ENCODE measurements at places on chromosomes 6 and 20.

DNA sequence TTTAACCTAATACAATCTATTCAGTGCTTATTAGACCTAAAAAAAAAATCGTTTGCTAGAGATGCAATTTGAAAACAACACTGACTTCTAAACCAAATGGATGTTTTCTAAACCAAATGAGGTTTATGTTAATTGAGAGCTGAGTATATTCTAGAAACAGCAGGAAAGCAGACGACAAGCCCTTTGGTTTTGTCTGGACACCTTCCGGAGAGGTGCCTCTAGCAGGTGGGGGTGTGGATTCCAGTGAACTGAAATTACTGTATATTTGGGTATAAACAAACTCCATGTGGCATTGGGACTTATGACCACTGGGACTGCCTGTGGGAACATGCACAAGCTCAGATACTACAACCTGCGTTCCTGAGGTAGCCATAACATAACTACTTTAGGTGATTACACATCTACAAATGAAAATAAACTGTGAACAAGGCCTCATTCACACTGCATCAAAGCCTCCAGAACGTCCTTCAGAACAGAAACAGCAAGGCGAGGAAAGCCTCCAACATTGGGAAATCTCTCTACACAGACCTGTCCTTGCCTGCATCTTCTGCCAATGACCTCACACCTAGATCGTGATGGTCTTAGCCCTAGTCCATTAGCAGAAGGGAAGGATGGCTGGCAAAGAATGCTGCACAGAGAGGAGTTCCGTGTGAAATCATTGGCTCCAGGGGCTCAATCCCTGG, 206.8 kb upstream of the FOXQ1 start:
- DNase-seq: no peak

DNA sequence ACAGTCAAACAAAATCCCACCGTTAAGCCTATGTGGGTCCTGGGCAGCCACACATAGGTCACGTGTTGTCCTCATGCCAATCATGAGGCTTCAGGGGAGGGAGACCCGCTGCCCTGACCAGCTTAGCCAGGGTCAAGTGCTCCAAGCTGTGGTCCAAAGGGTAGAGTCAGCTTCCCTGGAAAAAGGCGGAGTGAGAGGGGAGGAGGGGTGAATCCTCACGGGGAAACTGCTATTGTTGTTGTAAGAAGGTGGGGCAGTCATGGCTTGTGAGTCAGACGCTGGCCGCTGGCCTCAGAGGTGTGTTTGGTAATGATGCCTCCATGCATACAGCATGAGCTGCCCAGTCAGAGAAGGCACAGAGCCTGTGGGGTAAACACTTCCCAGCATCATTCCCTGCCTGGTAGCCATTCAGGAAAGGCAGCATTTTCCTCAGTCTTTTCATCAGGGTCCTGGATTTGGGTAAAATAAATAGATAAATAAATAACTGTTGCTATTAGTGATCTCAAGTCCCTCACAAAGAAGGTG, 8.7 kb downstream of the CST3 start:
- no peak for DNase-seq

- no peak for DNase-seq
Observed at GRCh38 chr20:56927127-56927526, 298.0 kb downstream of the TFAP2C start.

DNA sequence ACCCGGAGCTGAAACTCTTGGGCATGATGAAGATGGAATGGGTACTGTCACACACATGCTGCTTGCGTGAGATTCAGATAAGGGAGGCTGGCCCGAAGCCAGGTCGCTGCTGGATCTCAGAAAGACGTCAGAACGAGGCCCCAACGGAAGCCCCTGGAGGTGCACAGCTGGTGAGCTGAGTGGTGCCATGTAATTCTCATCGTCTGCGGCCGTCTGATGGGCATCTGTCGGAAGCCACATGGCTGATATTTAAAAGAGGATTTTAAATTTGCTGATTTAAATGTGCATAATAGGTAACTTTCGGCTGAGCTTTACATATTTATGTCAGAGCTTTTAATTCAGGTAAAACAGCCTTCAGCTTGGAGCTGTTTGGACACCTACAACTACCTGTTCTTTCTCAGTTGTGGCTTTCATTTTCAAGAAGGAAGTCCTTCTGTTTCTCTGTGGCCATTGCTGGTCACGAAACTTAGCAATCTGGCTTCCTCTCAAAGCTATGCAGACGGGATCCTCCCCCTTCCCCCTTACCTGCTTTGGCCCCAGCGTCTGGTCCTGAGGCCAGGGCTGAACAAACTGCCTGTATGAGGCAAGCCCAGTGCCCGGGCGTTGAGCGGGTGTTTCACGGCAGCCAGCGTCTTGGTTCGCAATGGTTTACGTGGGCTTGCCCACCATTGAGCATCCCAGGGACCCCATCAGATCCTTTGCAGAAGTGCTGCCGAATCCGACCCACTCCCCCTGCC, 9.2 kb downstream of the SLCO4A1 start:
- peak; percentile 68 for DNase-seq

- DNase-seq: no peak
Observed at GRCh38 chr6:157774153-157775135, 48.6 kb upstream of the SNX9 start.

DNA sequence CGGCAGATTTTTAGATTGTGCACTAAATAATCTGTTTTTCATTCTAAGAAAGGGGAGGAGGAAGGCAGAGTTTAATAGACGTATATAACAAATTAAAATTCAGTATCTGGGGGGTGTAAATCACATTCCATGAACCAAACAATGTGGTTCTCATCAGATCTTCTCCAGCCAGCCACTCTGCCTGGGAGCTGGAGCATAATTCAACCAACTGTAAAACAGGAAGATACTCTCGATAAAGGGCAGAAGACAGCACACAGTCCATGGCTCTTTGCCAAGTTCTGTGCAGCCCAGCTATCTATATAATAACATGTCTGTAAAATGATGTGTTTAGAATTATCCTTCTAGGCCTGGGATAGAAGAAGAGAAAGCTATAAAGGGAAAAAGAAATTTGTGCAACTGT, 289.9 kb upstream of the ZFP64 start:
- no peak for DNase-seq

- DNase-seq: no peak
Observed at GRCh38 chr20:24962510-24962909, 13.4 kb downstream of the CST7 start.

GRCh38 chr6:8944548-8944947, 509.2 kb upstream of the SLC35B3 start:
- DNase-seq: no peak

- no peak for DNase-seq
Observed at GRCh38 chr6:140434761-140435160, 1060.3 kb upstream of the CITED2 start.

DNA sequence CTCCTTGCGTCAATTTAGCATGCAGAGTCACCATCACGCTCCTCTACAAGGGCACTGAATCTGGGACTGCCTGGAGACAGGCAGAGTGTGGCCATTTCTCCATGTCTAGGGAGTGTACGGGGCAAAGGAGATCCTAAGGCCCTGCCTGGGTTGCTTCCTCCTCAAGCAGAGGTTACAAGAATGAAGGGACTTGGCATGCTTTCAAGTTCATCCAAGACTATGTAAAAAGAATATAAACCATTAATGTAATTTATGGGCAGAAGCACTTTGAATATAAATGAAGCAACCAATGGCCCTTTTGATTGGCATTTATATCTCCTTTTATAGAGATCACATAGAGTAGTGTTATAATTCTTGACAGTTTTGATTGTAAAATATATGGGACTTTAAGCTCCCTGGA, 137.5 kb downstream of the BTBD3 start:
- DNase-seq: no peak

DNA sequence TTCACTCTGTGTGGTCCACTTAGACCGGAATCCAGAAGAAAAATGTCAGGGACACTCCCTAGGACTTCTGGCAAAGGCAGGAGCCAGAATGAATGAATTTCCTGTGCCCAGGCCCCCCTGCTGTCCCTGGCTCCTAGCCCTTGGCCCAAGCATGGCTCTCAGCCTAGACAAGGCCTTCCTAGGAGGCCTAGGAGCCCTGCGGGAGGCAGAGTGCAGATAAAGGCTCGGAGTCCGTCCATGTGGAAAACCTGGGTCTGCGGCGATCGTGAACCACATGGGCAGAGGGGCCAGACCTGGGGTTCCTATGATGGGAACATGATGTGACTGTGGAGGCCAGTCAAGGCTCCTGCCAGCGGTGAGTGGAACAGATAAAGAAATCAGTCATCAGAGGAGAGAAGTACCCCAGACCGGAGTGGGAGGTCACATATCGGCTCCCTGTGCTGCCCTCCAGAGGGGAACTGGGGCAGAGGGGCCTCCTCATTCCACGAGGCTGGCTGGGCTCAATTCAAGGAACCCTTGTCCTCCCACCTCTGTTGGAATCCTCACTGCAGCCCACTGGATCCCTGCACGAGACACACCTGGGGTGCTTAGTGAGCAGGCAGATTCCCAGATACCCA, 5.9 kb upstream of the VSTM2L start:
- DNase-seq: no peak

GRCh38 chr20:54219751-54220426, 12.0 kb downstream of the PFDN4 start:
- no peak for DNase-seq

- DNase-seq: no peak
Observed at GRCh38 chr6:147287869-147288271, 83.7 kb downstream of the STXBP5 start.

DNA sequence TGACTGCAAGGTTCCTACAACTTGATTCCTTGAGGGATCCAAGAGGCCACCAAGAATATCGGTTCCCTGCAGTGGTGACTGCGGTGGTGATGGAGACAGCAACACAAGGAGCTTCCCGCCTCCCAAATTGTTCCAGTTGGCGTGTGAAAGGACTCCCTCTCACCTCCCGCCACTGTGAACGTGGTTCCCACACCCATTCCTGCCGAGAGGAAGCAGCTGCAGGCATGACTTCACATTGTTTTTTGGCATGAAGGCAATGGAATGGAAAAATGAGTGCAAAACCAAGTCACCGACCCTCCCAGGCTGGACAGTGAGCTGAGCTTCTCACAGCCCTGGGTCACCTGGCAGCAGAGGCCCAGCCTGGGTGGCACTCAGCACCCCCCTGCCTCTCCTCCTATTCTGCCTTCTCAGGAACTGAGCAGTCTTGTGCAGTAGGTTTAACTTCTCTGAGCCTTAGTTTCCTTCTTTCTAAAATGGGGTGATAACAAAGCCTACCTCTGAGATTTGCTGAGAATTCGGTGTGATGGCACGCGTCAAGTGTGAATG, 75.0 kb downstream of the CNKSR3 start:
- no peak for DNase-seq

GRCh38 chr20:41038878-41039404, 10.3 kb downstream of the TOP1 start:
- DNase-seq: no peak

DNA sequence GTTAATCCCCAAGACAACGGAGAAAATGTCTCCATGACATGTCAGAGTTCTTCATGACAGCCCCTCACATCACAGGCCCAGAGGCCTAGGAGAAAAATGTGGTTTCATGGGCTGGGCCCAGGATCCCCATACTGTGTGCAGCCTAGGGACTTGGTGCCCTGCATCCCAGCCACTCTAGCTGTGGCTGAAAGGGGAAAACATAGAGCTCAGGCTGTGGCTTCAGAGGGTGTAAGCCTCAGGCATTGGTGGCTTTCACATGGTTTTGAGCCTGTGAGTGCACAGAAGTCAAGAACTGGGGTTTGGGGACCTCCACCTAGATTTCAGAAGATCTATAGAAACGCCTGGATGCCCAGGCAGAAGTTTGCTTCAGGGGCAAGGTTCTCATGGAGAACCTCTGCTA, 122.8 kb downstream of the FHL5 start:
- no peak for DNase-seq

DNA sequence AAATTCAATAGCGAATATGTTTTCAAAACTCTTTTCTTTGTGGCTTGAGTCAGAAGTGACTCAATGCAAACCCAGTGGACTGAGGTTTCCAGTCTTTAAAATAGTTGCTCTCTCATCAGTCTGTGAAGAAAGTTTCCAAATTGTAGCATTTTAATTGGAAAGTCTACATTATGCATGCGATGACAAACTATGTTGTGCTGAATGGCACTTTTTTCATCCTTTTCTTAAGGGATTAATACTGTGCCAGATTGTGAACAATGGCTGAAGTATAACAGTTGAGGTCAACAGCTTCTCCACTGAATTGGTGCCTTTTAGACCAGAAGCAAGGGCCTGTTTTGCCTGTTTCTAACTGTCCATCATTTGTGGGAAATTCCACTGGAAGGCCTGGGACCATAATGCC, 377.1 kb downstream of the BTBD9 start:
- DNase-seq: no peak

DNA sequence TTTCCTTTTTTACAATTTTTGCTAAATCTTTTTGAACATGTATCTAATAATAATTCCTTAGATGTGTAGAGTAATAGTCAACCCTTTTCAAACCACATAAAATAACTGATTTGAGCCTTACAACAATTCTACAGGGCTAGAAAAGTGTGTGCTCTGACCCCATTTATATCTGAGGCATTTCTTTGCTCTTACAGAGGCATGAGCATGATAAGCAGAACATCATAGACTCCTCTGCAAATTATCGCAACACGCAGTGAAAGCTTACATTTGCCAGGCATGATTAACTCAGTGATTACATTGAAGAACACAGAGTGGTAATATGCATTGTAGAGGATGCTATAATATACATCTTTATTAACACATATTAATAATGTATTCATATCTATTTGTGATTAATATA, 120.4 kb downstream of the SIM1 start:
- DNase-seq: no peak

GRCh38 chr6:74568861-74569260, 637.0 kb downstream of the COL12A1 start:
- no peak for DNase-seq

DNA sequence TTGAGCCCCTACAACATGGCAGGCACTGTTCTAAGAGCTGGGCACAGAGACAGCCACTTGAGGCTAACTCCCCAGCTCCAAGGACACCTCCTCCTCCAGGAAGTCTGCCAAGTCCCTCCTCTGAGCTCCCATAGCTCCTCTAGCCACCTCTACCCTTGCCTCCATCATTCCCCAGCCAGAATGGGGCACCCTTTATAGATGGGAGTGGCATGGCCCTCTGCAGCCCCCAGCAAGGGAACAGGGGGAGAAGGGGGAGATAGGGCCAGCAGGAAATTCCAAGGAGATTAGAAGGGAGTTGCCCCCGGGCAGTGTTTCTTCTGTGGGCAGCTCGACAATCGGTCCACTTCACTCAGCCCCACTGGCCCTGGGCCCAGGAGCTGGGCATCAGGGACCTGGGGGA, 19.7 kb upstream of the TLDC2 start:
- no peak for DNase-seq

- DNase-seq: no peak
Observed at GRCh38 chr20:3826420-3826819, 6.1 kb downstream of the AP5S1 start.

DNA sequence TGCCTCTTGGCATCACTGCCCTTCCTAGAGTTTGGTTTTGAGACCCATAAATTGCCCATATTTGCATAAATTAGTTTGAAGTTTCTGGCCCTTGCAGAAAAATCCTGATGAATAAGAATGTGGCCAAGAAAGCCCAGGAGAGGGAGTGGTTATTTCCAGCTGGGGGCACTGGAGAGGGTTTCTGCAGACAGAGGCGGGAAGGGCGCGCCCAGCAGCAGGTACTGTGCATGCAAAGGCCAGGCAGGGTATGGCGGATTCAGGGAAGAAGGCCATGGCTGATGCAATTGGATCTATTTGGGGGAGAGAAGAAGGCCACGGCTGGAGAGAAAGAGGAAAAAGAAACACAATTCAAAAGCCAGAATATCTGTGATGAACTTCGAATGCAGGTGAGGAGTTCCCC, 48.2 kb upstream of the PXDC1 start:
- no peak for DNase-seq

- no peak for DNase-seq
Observed at GRCh38 chr6:135002974-135003703, 51.5 kb downstream of the HBS1L start.

Data from activated CD4-positive, alpha-beta T cell treated with anti-CD3 and anti-CD28 coated beads, Interleukin-2, amount 50 U/mL, for 4 hours (primary cell).